Kidney glomerular epithelial cell (primary cell): ENCODE measurements at places on chromosomes 12 and 14.

DNA sequence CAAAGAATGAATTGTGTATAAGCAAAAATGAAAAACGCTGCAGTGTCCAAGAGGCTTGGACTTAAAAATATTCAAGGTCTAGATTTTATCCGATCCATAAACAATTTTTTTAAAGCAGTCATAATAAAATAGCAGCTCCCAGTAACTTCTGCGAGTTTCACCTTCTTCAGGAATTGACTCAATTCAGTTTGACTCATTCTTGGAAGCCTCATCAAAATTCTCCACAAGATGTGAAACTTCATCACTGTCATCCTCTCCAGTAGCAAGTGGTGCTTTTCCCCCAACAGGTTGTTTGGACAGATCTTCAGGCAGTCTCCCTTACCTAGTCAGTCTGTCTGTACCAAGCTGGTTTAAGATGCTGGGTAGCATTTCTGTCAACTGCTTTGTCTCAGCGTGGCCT, 93.5 kb upstream of the FOXG1 start:
- DNase-seq = no peak

DNA sequence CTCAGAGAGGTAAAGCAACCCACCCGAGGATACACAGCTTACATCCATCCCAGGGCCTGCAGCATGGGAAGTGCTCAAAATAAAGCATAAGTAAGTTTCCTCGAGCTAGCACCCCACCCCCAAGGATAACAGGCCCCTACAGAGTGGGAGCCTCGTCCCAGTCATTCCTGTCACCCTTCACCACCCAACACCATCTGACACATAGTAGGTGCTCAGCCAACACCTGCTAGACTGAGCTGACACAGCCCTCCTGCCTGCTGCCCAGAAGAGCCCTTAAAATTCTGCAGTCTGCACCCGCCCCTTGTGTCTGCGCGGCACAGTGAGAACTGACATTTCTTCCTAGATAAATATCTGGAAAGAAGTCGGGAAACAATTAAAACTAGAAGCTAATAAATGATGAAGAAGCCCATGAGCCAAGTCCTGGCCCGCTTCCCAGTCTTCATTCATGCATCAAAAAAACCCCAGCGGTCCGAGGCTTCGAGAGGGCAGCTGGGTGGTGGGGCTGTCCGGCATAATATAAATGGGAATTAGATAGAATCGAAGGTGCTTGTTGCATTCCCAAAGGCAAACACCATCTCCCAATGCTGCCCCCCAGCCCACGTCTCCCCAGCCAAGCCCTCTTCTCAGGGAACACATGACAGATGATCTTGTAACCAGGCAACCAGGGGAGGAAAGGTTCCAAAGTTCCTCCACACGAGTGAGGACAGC, 76.2 kb downstream of the BCL11B start:
- peak; percentile 88 for DNase-seq

DNA sequence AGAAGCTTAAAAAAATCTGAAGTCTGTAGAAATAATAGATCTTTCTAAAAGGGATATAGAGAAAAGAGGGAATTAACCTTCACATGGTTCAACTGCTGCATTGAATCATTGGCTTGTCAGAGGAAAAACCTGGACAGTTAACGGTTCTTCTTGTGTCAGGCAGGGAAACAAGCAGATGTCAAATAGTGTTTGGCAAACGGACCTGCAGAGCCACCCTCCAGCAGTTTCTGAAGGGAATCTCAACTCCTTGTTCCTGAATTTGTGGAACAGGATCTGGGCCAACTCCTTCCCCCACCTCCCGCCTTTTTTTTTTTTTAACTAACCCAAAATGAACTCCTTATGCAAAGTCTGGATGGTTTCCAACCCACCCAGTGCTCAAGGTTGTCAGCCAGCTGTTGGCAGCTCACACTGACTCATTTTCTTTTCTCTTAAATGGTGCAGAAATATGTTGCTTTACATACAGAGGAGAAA, 187.3 kb downstream of the CAND1 start:
- no peak for DNase-seq

DNA sequence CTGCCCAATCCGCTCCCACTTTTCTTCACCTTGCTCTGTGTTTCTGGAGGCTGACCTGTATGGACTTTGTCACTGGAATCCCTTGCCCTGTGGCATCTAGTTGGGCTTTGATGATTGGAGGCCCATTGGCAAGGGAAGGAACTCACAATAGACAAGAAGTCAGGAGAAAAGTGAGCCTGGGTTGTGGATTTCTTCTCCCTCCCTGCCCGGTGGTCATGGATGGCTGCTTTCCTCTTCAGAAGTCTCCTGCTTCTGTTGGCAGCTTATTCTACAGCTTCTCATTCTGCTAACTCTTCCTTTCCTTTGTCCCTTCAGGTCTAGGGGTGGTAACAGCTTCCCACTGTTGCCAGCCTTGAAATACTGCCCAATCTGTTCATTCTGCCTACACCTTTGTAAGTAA, 13.9 kb upstream of the CCDC60 start:
- no peak for DNase-seq

DNA sequence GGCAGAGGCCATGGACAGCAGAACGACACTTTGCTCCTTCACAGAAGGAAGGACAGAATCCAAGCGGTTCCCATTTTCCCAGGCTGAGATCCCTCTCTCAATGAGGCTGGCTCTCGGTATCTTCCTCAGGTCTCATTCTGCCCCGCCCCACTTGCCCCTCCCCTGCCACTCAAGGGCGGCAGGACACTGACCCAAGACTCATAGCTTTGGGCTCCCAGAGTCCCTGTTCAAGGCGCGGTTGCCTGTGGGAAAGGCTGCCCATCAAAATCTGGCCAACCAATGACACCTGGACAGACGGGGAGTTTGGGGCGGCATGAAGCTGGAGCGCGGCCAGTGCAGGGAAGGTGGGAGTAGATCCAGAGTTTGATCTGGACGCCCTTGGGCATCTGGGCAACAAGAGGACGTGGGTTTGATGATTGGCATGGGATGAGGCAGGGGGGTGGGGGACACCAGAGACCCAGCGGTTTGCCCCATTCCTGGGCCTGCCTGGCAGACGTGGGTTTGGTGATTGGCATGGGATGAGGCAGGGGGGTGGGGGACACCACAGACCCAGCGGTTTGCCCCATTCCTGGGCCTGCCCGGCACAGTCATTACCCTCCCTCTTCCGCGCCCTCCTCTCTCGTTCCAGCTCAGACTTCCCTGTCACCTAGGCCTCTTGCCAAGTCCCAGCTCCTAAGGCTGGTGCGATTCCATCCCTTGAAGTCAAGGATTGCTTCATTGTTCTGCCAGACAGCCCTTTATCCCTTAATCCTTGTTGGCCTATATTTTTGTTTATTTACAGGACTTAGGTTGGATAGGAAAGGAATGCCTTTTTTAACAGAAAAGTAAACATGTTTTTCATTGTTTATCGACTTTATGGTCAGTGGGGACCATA, 92.1 kb downstream of the NINJ2 start:
- DNase-seq = no peak

DNA sequence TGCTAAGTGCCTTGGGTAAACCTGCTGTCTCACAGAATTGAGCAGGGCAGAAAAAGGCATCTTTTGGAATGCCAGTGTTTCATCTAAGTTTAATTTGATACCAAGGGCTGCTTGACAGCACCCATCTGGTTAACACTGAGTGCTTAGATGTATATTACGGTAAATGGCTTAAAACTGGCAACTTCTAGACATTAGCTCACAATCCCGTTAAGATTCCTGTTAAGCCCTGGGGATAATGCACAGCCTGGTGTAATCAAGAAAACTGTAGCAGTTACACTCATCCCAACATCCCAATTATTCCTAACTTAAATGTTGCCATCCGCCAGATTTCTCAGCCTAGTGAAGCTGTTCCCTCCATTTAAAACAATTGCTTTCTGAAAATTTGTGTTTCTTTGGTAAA, 29.9 kb downstream of the PPFIBP1 start:
- no peak for DNase-seq

GRCh38 chr14:104892531-104893434, 27.7 kb downstream of the CEP170B start:
- DNase-seq = no peak

DNA sequence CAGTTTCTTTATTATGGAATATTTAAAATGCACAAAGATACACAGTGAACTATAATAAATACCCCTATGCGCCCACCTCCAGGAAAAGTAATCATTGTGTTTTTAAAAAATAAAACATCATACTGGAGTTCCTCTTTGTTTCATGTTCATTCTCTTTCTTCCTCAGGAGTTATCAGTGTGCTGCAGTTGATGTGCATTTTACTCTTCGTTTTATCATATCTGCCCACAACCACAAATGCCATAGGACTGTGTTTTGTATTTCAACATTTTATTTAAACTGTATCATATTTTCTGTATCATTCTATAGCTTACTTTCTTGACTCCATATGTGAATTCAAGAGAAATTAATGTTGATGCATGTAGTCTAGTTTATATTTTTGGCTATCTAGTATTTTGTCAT, 53.9 kb downstream of the TSHR start:
- DNase-seq = no peak

GRCh38 chr14:44940211-44940610, 21.5 kb downstream of the KLHL28 start:
- no peak for DNase-seq

DNA sequence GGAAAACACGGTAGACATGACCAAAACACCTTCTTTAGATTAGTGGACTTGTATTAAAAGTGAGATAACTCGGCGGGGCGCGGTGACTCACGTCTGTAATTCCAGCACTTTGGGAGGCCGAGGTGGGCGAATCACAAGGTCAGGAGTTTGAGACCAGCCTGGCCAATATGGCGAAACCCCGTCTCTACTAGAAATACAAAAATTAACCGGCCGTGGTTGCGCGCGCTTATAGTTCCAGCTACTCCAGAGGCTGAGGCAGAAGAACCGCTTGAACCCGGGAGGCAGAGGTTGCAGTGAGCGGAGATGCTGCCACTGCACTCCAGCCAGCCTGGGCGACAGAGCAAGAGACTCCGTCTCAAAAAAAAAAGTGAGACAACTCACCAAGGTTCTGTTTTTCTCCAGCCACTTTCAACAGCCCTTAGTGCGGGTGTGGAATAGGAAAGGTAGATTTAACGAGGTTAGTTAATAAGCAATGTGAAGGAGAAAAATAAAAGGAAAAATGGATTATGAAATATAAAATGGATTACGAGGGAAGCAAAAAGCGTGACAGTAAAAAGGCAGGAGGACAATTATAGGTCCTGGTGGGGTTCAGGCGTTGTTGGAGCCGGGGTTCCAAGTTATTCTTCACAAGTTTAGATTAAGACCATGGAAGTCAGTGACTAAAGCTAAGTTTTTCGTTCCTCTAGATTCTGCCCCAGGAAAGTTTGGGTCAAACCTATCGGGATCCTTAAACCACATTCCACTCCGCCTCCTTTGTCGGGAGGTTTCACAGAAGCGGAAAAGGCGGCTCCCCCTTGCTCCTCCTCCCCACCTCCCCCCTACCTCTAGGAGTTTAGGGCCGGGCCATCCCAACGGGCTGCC, 534 bp downstream of the PPP2R3C start:
- no peak for DNase-seq

GRCh38 chr12:26936559-26937442, 980 bp downstream of the INTS13 start:
- no peak for DNase-seq

DNA sequence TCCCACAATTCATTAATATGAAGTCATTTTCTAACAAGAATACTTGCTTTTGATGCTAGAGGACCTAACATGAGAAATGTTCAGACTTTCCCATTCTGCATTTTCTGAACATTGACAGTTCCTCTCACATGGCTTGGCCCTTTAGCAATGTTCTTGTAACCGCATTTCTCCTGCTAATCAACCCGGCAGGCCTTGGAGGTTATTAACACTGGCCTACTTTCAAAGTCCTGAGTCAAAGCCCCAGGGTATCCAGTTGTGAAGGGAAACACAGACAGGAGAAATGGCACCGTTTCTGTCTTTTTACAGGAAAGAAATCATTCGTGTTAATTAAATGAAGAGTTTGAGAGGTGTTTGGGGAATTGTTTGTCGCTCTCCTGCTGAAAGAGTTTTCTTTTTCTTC, 446.5 kb upstream of the MIS18BP1 start:
- DNase-seq = no peak

- DNase-seq = peak; percentile 59
Observed at GRCh38 chr12:111451649-111452129, 46.0 kb downstream of the SH2B3 start.

DNA sequence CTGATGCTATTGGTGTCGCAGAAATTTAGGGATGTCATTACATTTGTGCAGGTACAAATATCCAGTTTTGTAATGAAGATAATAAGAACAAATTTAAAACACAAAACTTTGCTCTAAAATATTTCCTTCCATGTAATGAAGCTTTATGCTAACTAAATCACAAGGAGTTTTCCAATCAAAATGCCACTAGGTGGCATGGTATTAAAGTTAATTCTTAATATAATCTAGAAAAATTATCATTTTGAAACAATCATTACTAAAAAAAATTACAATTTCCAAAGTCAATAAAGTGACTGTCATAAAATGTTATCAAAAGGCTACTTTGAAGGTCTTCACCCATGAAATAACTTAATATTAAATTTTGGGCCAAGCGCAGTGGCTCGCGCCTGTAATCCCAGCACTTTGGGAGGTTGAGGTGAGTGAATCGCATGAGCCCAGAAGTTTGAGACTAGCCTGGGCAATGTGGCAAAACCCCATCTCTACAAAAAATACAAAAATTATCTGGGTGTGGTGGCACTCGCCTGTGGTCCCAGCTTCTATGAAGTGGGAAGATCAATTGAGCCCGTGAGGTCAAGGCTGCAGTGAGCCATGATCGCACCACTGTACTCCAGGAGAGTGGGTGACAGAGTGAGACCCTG, 77.4 kb downstream of the KIF21A start:
- no peak for DNase-seq

DNA sequence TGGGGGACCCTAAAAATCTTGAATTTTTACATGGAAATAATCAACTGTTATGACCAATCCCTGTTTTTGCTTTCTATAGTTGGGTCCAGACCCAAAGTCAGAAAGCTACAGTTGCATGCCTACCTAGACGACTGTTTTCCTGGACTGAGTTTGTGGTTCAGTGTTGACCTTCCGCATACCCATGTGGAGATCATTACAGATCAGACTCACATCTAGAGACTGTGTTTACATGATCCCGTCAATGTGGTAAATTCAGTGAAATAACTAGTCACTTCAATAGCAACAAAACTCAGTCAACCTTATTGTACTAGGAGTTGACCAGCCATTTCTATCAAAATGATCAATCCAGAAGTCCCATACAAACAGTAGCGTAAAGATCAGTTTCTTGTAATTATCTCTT, 257.6 kb downstream of the EGLN3 start:
- DNase-seq = peak; percentile 65
